Activated naive CD8-positive, alpha-beta T cell treated with anti-CD3 and anti-CD28 coated beads, Interleukin-2, amount 50 U/mL, for 16 hours (primary cell): ENCODE measurements at places on chromosomes 2 and 18.

- DNase-seq: no peak
These were observed 184.9 kb downstream of the AGAP1 start for GRCh38 chr2:235678712-235679111.

DNA sequence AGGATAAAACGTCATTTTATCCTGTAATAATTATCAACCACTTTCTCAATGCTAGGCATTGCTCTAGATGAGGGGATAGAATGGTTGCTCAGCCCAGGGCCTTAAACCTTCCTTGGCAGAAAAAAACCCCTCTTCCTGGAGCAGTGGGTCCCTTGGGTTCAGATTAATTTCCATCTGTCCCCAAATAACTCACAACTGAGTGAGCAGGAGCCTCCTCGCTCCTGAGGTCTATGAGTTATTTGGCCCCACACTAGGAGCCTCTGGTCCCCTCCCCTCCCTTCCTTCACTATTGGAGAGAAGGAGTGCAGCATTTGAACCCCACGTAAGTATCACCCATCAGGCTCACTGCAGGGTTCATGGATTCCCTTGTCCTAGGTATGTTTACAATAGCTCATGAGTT, 157.5 kb upstream of the FHL2 start:
- DNase-seq: no peak

- no peak for DNase-seq
These were observed 3.9 kb upstream of the CYTIP start for GRCh38 chr2:157447741-157448140.

DNA sequence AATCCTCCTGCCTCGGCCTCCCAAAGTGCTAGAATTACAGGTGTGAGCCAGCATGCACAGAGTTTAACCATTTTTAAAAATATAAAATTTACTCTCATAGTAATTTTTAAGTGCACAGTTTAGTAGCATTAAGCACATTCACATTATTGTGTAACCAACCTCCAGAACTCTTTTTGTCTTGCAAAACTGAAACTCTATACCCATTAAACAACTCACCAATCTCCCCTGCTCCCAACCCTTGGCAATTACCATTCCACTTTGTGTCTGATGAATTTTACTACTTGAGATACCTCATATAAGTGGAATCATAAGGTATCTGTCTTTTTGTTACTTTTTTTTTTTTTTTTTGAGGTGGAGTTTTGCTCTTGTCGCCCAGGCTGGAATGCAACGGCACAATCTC, 112.5 kb downstream of the BMPR2 start:
- DNase-seq: no peak

DNA sequence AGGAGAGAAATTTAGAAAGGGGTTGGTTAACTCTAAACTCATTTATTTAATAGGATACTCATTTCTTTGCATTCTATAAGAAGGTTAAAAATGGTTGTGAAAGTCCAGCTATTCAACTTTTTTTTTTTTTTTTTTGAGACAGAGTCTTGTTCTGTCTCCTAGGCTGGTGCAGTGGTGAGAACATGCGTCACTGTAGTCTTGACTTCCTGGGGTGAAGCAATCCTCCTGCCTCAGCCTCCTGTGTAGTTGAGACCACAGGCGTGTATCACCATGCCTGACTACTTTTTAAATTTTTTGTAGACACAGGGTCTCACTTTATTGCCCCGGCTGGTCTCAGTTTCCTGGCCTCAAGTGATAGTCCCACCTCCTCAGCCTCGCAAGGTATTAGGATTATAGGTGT, 11.9 kb downstream of the ELP2 start:
- DNase-seq: no peak

DNA sequence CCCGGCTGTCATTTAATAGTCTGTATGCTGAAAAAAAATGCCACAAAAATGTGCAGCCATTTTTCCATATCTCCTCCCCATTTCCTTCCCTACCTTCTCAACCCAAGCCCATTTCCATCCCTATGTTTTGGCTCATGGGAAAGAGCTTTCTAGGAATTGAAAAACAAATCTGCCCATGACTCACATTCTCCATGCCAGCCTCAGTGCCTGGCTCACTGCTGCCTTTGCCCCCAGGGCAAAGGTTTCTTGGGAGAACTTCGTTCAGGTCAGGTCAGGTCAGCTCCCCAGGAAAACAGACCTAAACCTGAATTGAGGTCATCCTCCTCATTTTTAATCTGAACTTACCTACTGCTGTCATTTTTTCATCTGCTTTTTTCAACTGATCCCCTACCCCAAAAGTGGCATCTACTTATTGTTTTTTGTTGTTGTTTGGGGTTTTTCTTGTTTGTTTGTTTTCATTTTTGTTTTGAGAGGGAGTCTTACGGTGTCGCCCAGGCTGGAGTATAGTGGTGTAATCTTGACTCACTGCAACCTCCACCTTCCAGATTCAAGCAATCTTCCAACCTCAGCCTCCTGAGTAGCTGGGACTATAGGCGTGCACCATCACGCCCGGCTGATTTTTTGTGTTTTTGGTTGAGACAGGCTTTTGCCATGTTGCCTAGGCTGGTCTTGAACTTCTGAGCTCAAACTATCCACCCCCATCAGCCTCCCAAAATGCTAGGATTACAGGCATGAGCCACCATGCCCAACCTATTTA, 66.7 kb downstream of the FECH start:
- no peak for DNase-seq

- DNase-seq: no peak
These were observed 33.0 kb downstream of the REEP1 start for GRCh38 chr2:86304416-86304815.

DNA sequence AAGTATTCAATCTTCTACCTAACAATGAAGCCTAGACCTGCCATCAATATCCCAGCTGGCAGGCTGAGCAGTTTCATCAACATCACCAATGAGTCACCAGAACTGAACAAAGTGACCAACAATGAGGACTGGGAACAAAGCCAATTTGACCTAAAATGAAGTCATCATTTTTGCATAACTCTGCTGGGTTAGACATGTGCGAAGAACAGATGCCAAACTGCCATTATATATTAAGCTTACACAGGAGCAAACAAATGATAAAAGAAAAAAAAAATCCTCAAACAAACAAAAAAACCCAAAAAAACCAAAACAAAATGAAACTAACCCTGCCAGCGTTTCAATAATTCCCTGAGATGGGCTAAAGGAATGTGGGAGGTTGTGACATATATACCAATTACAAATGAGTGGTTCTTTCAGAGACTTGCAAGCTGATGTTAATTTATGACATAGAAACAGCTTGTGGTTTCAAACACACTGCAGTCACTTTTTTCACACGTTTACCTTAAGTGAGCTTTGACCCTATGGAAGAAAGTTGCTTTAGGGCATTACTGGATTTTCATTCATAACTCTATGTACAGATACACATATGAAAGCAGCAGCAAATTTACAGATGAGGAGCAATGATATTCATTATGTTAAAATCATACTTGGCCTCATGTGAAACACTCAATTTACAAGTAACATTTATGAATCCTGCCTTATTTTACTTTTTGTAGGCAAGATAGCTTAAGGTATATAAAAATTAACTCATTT, 56.9 kb upstream of the CCDC141 start:
- no peak for DNase-seq

GRCh38 chr18:77101410-77102258, 30.9 kb downstream of the MBP start:
- DNase-seq: peak; percentile 24

- no peak for DNase-seq
These were observed 6.2 kb upstream of the STK25 start for GRCh38 chr2:241514553-241514952.

GRCh38 chr2:45403036-45403435, 208.0 kb downstream of the SRBD1 start:
- DNase-seq: no peak

DNA sequence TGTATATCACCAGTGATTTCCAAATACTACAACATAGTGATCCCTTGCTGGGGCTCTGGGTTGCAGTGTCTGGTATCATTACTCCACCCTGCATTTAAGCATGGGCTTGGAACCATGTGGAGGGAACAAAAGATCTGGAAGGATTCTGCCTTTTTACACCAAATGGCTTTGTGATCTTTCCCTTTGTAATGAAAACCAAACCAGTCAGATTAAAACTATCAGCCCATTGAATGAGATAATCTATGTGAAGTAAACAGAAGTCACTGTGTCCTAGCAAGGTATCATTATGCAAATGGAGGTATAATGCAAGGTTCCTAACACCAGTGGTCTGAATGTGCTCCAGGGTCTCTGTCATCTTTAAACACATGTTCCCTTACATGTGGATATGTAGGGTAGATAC, 474.7 kb upstream of the TNP1 start:
- no peak for DNase-seq
